HFFc6 (cell line): ENCODE measurements at places on chromosomes 6 and 20.

DNA sequence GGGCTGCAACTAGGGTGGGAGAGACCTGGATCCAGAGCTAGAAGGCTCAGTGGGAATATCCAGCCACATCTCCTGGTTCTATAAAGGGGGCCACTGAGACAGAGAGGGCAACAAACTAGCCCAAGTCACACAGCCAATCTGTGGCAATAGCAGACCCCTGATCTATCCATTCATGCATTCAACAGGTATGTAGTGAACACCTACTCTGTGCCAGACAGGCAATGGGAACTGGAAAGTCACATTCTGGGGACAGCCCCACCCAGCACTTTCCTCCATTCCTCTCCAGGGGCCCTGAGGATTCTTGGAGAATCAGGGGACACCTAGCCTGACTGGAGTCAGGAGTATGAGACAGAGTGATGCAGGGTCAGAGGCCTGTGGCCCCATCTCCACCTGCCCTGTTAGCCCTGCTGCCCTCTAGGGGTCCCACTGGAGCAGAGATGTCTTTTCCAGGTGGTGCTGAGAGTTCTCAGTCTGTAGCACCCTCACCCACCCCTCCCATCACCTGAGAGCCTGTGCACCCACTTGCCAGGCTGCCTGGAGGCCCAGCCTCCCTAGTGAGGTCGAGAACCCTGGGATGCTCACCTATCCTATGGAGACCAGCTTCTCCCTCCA, 13.6 kb downstream of the BPIFA2 start:
- H3K27ac ChIP-seq = no peak overlapping the region
- no peaks in the 10 kb centered on the region for H3K4me1 ChIP-seq
- no peak overlapping the region for H3K4me3 ChIP-seq
- H3K36me3 ChIP-seq = no peaks in the 10 kb centered on the region

DNA sequence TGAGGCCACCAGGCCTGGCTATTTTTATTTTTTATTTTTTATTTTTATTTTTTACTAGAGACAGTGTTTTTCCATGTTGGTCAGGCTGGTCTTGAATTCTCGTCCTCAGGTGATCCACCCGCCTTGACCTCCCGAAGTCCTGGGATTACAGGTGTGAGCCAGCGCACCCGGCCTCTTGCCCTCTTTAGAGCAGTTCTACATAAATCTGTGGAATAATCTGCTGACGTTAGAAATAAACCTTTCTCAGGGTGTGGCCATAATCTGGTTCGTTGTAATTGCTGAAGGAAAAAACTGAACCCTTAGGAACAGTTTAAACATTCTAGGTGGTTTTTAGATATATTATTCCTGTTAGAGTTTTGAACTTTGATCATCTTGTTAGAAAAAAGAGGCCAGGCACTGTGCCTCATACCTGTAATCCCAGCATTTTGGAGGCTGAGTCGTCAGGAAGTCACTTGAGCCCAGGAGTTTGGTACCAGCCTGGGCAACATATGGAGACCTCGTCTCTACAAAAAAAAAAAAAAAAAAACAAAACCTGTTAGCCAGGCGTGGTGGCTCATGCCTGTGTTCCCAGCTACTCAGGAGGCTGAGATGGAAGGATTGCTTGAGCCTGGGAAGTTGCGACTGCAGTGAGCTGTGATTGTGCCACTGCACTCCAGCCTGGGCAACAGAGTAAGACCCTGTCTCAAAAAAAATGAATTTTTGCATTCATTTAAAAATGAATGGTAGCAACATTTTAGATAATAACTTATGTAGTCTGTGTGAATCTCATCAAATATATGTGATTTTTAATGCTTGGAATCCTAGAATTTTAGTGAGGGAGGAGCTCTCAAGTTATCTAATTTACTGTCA, 24.2 kb downstream of the ASXL1 start:
- no peaks in the 10 kb centered on the region for H3K27me3 ChIP-seq
- no peak overlapping the region for H3K27ac ChIP-seq
- peaks cover 41% of the 10 kb centered on the region for H3K4me1 ChIP-seq
- DNase-seq = no peak

- H3K27me3 ChIP-seq = peaks cover 51% of the 10 kb centered on the region
- H3K4me1 ChIP-seq = no peaks in the 10 kb centered on the region
- no peak overlapping the region for H3K27ac ChIP-seq
- no peaks in the 10 kb centered on the region for H3K36me3 ChIP-seq
- no peak for DNase-seq
Measured at GRCh38 chr20:46895906-46896242, 1.2 kb downstream of the EYA2 start.

GRCh38 chr6:80622641-80623040, 516.2 kb downstream of the BCKDHB start:
- H3K4me3 ChIP-seq = no peak overlapping the region
- H3K4me1 ChIP-seq = peaks cover 30% of the 10 kb centered on the region

DNA sequence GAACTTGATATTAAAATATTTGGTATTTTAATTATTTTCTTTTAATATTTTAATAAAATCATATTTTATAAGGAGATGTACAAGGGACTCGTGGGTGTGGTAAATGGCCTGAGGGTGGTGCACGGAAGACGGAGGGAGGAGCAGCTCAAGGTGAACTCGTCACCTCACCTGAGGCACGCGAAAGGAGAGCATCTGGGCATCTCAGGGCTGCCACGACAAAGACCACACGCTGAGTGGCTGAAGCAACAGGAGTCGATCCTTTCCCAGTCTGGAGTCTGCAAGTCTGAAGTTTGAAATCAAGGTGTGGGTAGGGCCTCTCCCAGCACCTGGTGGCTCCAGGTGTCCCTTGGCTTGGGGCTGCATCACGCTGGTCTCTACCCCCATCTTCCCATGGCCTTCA, 39.7 kb downstream of the APCDD1L start:
- H3K36me3 ChIP-seq = peaks cover 21% of the 10 kb centered on the region
- no peak overlapping the region for H3K4me3 ChIP-seq
- H3K4me1 ChIP-seq = peaks cover 5% of the 10 kb centered on the region; the same call in 1 of the 2 replicates
- H3K27ac ChIP-seq = no peak overlapping the region
- H3K27me3 ChIP-seq = no peaks in the 10 kb centered on the region; the same call in 1 of the 2 replicates

GRCh38 chr6:142728910-142729481, 216.0 kb downstream of the HIVEP2 start:
- H3K36me3 ChIP-seq = no peaks in the 10 kb centered on the region
- DNase-seq = no peak
- H3K27me3 ChIP-seq = no peaks in the 10 kb centered on the region; the same call in none of the 2 replicates

GRCh38 chr6:156164701-156165452, 612.3 kb upstream of the ARID1B start:
- H3K27ac ChIP-seq = no peak overlapping the region
- no peaks in the 10 kb centered on the region for H3K36me3 ChIP-seq
- no peak overlapping the region for H3K4me3 ChIP-seq
- H3K27me3 ChIP-seq = 0 out of 2 replicates have a peak, but pooled peaks cover 1% of the 10 kb centered on the region
- peaks cover 25% of the 10 kb centered on the region for H3K4me1 ChIP-seq
- no peak for DNase-seq

DNA sequence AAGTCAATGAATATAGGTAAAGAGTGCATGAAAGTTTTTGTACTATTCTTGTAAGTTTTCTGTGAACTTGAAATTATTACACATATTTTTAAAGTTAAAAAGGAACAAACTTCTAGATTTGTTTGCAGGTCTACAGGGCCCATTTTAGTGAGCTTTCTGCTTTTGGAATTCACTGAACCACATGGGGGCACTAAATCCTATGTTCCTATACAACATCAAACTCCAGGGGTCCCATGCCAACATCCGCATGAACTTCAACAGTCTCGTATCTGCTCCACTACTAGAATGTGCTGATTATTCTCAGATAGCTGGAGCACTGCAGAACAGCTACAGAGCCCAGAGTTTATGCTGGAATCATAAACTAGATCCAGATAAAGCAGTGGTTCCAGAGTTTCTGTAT, 347.9 kb upstream of the SPTLC3 start:
- no peak overlapping the region for H3K27ac ChIP-seq
- H3K4me1 ChIP-seq = no peaks in the 10 kb centered on the region
- H3K4me3 ChIP-seq = no peak overlapping the region
- DNase-seq = no peak

- H3K4me1 ChIP-seq = no peaks in the 10 kb centered on the region
- peaks cover 3% of the 10 kb centered on the region for H3K27me3 ChIP-seq
- no peaks in the 10 kb centered on the region for H3K36me3 ChIP-seq
- H3K4me3 ChIP-seq = no peak overlapping the region
- no peak for DNase-seq
- no peak overlapping the region for H3K27ac ChIP-seq
Measured at GRCh38 chr6:156517088-156517487, 260.1 kb upstream of the ARID1B start.

DNA sequence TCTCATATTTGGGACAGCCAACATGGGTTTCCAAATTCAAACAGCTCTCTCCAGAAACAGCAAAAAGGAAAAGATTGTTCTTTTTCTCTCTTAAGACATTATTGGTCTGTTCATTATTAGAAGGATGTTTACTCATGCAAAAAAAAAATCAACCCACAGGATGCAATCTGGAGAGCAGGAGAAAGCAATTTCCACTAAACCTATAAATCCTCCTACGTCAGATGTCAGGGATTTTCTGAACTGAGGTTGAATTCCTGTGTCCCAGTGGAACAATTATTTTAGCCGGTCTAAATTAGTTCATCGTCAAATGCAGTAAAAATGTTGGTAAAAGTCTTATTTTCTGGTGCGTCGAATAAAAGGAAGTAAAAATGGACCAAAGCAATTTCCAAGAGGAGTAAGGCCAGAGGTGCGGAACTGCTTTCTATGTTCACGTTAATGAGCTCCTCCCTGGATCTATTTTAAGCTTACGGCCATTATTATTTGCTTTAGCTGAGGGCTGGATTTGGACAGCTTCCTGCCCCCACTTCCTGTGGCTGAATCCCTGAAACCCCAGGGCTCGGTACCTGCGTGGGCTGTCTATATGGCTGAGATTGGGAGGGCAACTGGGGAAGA, at the start of gene GABRR1:
TSS of gene GABRR1 (minus strand) at position 60 of the 612 bp plus-strand sequence. CDS start at position 24, 36 bp downstream.
- DNase-seq = no peak
- H3K36me3 ChIP-seq = no peaks in the 10 kb centered on the region
- H3K27ac ChIP-seq = no peak within 1 kb of the TSS
